ENCODE measurements at places on chromosomes 7 and 10. TPM values are rescaled to one million over a fixed set of nuclear protein-coding genes. Genes with fewer than 3 reads are reported as not detected.

Gene OR2A7
- 0.15 TPM for total RNA-seq

DNA sequence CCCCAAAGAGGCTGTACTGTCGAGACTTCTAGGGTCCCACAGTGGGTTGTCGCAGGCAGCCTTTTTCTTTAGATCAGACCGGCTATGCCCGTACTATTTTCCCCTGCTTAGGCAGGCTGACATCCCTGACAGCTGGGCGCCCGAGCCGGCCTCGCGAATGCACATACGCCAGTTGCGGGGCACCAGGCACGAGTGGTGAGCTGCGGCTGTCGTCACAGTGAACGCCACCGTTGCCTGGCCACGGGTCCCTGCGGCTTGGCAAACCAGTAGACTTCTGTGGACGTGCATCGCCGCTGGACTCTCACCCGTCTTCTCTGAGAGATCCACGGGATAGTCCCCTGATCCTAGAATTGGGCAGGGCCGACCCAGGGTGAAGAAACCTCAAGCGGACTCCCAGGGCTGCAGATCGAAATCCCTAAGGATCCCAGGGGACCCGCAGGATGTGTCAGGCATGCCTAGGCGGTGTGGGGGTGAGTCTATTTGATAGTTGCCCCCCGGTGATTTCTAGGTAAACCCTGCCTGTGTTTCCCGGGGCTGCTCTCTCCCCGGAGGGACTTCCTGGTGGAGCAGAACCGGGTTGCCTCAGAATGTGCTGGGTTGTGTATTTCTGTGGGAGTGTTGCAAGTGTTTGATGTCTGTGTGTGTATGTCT lies 33.0 kb upstream of the ZNF273 start:
- DNase-seq = no peak

DNA sequence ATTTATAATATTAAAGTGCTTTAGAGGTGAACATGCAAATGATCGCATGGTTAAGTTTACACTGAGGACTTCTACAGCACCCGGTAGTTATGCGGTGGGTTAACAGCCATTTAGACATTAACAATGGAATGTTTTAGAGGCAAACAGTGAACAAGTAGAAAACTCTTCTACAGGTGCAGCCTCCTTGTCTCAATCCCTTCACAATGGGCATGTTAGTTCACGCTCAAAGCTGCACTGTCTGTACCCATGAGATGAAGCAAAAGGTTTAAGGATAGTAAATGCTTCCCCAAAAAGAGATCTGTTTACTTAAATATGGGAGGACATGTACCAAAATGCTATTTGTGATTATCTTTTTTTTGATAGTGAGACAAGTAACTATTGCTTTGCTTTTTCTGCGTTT lies 25.1 kb downstream of the PUS7 start:
- no peak for DNase-seq

Gene PKD2L1
- not detected for total RNA-seq

DNA sequence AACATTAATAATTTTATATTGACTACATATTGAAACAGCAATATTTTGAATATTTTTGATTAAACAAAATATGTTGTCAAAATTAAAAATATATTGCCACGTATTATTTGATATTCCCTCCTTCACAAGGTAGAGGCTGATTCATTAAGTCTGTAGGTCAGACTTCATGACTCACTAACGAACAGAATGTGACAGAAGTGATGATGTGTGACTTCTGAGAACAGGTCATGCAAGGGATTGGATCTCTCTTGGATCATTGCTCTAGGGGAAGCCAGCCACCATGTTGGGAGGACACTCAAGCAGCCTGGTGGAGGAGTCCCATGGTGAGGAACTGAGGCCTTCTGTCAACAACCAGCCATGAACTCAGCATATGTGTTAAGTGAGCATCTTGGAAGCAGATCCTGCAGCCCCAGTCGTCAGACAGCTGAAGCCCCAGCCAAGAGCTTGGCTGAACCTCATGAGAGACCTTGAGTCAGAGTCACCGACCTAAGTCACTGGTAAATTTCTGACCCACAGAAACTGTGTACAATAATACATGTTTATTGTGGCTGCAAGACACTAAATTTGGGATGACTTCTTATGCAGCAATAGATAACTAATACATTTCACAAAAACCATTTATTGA lies 66.6 kb downstream of the HTR5A start:
- DNase-seq = no peak

Gene TSPAN33
- total RNA-seq = 34.5 TPM

Gene CCL24
- total RNA-seq = not detected

DNA sequence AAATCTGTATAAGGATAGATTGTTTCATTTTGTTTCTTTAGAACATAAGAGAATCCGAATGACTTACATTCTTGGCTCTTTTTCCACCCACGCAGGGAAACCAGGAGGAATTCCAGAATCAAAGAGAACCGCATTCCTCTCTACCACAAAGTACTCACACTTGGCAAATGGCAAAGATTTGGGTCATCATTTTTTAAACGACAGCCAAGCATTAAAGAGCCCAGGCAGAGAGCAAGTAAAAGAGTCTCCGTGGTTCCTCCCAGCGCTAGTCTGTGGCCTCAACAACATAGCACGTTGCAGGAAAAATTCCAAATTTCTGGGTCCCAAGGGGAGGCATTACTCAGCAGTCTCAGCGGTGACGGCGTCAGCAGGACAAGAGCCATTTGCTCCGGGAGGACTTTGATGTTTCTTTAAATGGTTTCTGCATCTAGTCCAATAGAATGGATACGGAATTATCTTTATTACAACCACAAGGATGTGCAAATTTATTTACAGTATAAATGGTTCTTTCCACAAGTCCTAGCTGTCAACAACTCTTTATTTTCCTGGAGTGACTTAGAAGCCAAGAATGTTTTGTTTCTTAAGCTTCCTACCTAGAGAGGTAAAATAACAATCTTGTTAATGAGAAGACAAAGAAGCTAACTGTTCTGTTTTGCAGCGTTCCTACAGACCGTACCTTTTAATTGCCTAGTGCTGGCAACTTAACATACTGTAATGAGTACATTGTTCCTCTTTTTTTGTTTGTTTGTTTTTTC lies 232.5 kb downstream of the SKIDA1 start:
- DNase-seq = peak; percentile 81
